ENCODE measurements at places on chromosomes 6 and 20.

DNA sequence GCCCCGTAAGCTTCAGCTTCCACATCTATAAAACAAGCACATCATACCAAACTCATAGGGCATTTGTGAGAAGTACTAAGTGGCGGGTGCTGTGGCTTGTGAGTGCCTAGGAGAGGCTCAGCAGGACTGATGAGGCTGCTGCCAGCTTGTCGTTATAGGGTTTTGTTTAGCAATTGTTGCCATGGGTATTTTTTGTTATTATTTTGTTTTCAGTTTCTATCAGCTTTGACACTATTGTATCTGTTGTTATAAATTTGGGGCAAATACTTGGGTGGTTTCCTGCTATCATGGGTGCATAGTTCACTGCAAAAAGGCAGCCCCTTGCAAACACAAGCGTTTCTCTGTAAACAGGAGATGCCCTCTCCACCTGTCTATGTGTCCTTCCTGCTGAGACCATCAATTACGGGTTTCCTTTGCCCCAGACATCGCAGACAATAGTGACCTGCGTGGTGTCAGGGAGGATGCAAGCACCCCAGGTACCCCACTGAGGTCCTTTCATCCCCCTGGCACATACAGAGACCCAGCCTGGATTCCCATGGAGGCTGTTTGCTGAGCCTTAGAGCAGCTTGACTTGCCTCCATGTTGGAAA is 3.1 kb upstream of the CCDC167 start:
- no peak for DNase-seq

DNA sequence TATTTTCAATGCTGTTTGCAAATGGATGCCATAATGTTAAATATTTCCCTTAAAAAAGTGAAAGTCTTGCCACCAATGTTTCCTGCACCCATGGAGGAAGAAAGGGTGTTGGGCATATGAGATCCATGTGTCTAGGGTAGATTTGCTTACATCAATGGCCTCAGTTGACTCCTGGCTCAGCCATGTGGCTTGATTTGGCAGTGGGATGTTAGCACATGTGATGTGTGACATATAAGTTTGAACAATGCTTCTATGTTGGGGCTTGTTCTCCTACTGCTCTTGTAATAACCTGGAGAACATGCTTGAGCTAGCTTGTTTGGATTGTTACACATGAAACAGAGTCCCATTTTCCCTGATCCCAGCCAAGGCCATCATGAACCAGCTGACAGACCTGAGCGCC is 187.6 kb downstream of the SCP2D1 start:
- no peak for DNase-seq

- DNase-seq: no peak
These were observed 261.5 kb downstream of the KIF16B start for GRCh38 chr20:16311756-16312155.

DNA sequence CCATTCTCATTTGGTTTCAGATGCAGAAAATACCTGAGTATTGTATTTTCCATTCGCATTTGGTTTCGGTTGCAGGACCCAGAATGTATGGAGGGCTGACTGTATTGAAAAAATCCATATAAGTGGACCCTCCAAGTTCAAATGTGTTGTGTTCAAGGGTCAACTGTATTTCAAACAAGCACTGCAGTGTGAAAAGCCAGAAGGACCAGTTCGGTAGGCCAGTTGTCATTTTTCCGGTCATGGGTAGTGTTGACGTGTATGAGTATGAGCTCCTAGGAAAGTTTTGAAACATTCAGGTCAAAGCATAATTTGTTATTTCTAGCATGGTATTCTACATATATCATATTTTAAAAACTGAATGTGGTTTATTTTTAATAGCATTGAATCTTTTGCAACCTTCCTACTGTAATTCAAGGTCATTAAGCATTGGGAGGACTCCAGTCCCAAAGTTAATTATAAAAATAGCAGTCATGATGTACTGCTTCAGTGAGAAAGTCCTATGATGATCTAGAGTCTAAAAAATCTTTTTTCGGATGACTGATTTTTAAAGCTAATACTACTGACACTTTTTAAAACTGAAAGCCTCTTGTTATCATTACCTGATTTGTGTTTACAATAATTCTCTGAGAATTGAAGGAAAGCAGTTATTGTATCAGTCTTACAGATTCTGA is 18.9 kb downstream of the NHSL1 start:
- no peak for DNase-seq

GRCh38 chr6:25083784-25084507 is 148.2 kb upstream of the RIPOR2 start:
- DNase-seq: no peak

- no peak for DNase-seq
These were observed 167.4 kb downstream of the EYA4 start for GRCh38 chr6:133408543-133408942.

DNA sequence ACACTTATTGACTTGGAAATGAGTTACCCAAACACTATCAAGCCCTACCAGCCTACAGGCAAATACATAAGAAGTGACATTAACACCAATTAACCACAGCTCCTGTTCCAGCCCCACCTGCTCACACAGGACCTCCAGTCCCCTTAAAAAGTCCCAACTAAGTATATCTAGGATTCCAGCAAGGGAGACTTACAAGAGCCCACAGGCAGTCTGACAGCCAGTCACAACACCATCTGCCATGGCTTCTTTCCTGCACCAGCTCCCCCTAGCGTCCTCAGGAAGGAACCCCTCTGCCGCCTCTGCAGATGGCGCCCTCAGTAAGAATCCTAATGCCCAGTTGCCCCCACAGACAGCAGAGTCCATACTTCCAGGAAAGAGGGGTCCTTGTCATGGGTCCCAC is 122.1 kb downstream of the HIVEP2 start:
- no peak for DNase-seq

DNA sequence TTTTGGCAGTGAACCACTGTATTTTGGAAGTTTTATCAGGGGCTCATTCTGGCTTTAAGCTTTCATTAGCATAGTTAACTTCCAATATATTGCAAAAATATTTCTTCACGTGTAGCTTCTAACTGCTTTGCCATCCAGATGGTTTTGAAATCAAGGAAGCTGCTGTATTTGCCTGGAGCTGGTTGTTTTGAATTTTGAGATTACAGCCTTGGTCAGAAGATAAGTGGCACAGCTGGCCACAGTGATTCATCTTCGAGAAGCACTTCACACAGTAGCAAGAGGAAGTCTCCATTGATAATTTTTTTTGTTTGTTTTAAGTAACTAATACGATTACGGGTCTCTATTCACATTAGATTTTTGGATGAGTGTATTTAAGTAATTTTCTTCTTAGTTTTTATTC is 3.8 kb downstream of the APCDD1L start:
- no peak for DNase-seq

- no peak for DNase-seq
These were observed 1.7 kb upstream of the AIG1 start for GRCh38 chr6:143058987-143059386.

- no peak for DNase-seq
These were observed 13.7 kb downstream of the TRAF3IP2 start for GRCh38 chr6:111591901-111592461.

DNA sequence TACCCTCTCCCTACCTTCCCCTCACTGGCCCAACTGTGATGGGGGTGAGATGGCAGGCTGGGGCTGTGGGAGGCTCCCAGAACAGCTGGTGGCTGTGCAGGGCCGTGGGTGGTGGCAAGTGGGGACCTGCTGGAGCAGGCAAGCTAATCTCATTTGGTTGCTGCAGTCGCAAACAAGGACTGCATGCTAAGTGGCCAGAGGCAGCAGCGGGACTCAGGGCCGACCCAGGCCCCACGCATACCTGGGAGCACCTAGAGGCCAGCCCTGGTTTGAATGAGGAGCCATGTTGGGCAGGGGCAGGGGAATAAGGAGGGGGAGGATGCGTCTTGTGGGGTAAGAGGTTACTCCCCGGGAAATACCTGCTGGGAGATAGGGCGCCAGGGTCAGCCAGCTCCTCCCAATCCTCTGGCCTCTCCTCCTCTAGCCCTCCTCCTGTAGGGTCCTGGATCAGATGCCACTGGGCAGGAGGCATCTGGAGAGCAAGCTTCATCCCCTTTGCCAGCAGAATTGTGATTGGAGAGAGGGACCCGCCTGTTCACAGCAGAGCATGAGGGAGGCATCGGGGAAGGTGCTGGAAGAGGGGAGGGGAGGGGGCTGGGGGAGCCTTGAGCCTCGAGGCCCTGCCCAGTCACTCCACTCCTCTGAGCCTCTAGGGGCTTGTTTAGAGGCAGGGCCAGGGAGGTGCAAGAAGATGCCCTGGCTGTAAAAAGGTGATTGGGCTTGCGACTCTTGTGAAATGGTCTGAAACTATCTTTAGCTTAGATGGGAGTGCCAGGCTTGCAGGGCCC is 24.3 kb upstream of the CDH22 start:
- DNase-seq: no peak

DNA sequence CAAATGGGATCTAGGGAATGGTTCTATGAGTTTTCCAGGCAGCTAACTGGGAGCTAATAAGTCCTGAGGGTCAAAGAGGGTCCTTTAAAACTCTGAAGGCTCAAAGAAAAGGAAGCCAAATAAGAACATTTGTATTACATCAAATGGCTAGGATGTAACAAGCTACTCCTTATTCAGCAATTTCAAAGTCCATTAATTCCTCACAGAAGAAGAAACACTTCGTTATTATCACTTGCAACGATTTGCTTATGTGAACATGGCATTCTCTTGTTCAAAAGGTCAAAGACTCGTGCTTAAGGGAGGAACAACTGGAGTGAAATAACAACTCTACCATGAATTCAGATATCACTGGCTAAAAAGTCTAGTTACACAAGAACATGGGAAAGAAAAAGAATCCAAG is 70.8 kb upstream of the FBXO30 start:
- no peak for DNase-seq

GRCh38 chr6:106549521-106549920 is 79.8 kb downstream of the RTN4IP1 start:
- no peak for DNase-seq

- DNase-seq: no peak
These were observed 519.4 kb downstream of the CDKAL1 start for GRCh38 chr6:21053612-21054011.

DNA sequence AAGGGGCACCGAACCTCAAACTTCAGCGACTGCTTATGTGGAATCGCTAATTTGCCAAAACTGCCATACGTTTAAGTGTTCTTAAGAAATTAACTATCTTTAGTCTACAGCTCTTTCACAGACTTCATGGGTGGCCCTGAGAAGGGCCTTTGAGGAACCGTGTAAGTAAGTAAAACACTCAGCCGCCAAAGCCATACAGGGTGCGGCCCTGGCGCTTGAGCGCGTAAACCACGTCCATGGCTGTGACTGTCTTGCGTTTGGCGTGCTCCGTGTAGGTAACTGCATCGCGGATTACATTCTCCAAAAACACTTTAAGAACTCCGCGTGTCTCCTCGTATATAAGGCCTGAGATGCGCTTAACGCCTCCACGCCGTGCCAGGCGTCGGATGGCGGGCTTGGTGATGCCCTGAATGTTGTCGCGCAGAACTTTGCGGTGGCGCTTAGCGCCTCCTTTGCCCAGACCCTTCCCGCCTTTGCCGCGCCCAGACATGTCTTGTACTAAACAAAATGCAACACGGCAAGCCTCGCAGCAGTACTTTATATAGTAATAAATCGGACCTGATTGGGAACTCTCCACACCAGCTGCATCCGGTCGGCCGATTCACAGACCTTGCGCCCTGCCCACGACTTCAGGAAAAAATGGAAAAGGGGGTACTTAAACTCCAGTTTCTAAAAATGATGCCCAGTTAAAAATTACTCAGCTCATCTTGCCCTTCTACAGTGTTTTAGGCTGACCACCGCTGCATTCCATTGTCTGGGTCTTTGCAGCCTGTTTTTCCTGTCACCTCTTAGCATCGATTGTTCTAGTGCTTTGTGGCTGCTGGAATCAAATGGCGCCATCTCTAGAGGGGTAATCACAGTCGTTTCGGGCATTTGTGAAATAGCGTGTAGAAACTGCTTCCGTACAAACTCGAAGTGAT is 38.9 kb downstream of the OR2B2 start:
- peak; percentile 74 for DNase-seq

DNA sequence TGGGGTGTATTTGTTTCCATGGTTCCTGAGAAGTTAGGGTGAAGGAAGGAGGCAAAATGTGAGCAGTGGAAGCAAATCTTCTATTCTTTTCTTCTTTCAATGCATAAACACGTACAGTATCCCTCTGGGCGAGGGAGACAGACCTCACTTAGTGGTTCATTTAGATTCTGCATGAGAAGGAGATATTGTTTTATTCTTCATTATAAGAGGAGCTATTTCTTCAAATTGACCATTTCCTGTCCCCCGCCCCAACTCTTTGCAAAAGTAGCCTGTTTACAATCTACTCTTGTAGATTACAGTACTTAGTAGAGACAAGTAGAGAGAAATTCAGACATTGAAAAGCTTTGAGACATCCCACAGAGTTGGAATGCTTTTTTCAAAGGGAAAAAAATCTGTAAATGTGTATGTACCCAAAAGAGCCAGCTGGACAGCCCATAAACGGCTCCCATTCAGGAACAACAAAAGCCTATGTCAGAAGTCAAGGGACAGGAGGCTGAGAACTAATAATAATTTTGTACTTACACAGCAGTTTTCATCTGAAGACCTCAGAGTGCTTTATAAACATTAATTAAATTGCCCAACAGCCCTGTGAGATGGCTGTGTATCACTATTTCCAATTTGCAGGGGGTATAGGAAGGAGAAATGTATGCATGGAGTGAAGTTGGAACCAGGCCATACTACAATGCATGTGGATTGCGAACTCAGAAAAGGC is 23.9 kb downstream of the CD83 start:
- no peak for DNase-seq

GRCh38 chr6:113405326-113406047 is 451.7 kb upstream of the MARCKS start:
- no peak for DNase-seq

DNA sequence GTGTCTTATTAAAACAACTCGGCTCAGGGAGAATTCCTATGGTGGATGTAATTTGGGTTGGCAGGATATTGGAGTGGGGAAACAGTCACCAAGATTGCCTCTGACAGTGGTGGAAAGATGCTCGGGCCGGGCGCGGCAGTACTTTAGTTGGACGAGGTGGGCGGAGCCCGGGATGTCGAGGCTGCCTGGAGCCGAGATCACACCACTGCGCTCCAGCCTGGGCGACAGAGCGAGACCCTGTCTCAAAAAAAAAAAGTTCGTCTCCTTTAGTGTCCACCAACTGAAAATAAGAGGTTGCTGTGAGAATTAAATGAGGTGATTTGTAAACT is 621 bp downstream of the NOL7 start:
- peak; percentile 67 for DNase-seq

DNA sequence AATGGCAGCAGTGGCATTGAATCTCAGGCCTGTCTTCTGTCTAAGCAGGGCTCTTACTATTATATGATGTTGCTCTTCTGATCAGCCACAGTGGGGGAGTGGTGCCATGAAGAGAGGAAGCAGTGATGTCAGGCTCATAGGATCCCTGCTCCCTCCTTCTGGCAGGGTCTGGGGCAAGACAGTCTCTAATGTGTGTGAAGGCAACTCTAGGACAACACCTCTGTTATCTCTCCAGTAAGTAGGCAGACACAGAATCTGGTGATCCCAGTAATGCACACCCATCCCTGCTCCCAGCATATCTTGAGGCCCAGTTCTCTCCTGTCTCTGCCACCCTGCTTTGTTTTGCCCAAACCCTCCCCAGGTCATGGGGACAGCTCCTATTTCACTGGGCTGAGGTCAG is 8.8 kb downstream of the C20orf202 start:
- DNase-seq: peak; percentile 36
